ENCODE measurements at places on chromosomes 16 and 17.

- DNase-seq: no peak
These were observed 55.3 kb downstream of the PIGL start for GRCh38 chr17:16272111-16272840.

GRCh38 chr16:67922740-67923139, 8.9 kb downstream of the CTRL start:
- no peak for DNase-seq

DNA sequence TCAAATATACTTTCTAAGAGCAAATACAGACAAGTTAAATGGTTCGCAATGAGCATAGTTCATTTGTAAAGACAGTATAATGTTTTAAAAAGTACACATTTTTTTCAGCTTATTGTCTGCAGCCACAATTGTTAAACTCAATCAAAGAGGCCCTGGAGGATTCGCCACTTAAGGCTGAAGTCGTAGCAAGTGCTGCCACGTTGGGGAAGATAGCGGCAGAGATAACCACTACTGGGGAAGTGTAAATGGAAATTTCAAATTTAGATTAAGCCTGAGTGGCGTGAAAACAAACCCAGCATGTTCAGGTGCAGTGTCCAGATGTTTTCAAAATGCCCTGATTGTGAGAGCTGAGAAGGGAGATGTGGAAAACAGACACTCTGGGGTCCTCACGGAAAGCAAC, 8.4 kb downstream of the PMP22 start:
- DNase-seq: no peak

GRCh38 chr17:31390426-31390747, 1.1 kb upstream of the RAB11FIP4 start:
- DNase-seq: no peak

GRCh38 chr16:12063004-12063395, 86.5 kb downstream of the SNX29 start:
- no peak for DNase-seq

DNA sequence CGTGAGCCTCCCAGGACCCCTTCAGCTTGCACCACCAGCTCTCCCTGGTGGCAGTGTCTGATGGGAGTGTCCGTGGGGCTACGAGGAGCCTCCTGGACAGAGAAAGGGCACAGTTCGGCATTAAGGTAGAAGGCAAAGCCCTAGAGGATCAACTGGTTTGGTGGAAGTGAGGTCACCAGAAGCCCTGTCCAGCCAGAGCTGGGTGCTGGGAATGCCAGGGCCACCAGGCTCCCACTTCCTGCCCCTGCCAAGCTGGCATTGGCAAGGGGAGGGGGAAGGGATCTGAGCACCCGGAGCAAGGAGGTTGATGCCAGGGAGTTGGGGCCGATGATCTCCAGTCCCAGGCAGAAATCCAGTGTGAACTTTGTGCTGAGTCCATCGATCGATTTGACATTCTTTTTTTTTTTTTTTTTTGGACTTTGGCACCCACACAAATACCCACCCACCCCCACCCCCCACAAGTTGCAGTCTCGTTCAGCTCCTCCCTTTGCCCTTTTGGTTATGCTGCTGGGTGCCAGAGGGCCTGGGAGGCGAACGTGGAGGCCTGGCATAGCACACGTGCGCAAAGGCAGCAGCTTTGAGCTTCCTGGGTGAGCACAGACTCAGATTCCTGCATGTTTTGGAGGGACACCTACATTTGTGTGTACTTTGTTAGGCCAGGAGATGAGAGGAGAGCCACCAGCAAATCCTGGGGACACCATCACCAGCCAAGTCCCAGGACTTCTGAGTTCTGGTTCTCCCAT, 2.1 kb downstream of the NHERF1 start:
- no peak for DNase-seq

GRCh38 chr17:78142119-78142861, 3.9 kb upstream of the C17orf99 start:
- DNase-seq: no peak

DNA sequence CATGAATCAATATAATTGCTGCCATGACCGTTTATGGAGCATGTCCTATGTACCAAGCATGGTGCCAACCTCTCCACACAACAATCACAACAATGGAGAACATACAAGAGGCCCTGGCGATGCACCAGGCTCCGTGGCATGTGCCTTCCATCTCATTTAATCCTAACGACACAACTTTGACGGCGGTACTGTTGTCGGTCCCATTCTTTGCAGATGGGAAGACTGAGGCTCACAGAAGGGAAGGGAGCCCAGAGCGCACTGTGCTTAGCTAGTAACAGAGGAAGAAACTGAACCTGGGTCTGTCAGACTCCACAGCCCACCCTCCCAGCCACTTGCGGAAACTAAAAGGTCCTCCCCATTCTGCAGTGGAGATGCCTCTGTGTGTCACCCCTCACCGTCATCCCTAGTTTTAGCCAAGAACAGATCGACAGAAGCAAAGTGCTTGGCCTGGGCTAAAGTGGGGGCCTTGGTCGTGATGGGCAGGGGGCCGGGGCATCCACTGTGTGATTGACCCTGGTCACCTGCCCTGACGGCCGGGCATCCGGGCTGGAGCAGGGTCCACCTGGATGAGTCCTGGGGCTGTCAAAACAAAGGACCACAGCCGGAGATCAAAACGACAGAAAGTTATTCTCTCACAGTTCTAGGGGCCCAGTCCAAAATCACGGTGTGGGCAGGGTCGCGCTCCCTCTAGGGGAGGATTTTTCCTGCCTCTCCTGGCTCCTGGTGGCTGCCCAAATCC, 183.9 kb downstream of the C16orf95 start:
- no peak for DNase-seq

DNA sequence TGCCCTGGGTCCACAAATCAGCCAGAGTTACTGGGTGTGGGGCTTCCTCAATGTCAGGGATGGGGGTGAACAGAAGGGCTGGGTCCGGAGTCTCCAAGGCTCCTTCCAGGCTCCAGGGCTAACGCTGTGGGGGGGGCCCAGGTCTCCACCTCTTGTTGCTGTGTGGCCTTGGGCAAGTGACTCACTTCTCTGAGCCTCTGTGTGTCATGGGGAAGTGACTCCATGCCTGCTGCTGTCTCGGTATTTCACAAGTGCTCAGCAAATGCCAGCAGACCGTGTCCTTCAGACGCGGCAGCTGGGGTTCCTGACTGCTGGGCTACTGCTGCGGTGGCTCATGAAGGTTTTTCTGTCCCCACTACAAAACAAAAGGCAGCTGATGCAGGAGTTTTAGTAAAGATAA, 26.6 kb downstream of the JPH3 start:
- no peak for DNase-seq

GRCh38 chr16:88806491-88807111, 3.0 kb downstream of the CDT1 start:
- no peak for DNase-seq

- no peak for DNase-seq
These were observed 3.2 kb downstream of the DNAAF8 start for GRCh38 chr16:4737545-4737944.

DNA sequence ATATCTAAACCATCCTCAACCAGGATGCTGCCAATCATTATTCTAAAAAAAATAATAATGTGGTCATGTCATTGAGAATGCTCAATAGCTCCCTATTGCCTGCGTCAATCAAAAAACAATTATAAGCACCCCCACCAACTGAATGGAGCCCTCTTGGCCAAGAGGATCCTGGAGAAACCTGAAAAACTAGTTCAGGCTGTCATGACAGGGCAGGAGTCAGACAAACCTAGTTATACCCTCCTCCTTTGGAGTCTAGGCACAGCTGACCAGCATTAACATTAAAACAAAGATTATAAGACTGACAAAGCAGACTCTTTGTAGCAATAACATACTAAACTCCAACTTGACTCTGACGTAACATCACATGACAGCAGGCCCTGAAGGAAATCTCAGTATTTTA, 119.2 kb upstream of the CCL2 start:
- no peak for DNase-seq

DNA sequence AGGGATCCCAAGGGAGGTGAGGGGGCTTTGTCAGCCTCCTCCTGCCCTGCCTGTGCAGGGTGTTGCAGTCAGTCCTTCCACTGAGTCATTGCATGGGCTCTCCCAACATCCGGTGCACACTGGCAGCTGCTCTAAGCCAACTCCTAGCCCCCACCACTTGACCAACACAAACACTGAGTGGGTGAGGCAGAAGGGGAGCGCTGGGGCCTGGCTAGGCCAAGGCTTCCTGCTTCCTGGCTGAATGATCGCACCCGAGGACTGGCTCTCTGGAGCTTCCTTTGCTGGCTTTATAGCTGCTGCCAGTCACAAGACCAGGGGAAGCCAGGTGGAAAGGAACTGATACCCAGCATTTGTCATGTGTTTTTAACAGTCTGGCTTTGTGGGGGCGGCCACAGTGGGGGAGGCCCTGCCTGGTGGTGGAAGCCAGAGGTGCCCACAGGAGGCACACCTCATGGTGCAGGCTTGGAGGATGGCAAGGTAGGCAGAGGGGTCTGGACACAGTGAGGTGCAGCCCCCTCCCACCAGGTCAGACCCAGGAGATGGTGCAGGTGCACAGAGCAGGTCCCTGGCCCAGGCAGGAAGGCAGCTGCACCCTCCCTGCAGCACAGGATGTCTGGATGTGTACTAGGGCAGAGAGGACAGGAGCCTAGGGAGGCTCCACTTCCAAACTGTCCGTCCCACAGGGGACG, 6.8 kb downstream of the MPG start:
- DNase-seq: peak; percentile 38

- DNase-seq: no peak
These were observed 113.9 kb downstream of the BANP start for GRCh38 chr16:88064889-88065746.

DNA sequence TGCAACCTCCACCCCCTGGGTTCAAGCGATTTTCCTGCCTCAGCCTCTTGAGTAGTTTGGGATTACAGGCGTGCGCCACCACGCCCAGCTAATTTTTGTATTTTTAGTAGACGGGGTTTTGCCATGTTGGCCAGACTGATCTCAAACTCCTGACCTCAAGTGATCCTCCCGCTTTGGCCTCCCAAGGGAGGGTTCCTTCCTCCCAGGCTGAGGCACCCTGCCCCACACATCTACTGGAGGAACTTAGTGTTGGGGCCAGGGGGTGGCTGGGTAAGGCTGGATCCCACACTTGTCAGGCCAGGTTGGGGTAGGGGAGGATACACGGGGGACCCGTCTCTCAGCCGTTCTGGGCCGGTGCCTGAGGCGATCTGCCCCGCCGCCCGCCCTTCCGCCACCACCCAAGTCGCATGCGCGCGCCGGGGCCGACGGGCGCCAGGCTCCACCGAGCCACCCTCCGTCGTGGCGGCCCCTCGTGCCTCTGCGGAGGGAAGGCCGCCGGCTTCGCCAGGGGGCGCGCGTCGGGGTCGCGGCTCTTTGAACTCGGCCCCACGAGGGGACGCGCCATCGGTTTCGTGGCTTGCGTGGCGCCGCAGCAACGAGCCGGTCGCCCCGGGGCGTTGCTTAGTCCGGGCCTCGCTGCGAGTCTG, 15.9 kb downstream of the GRB7 start:
- DNase-seq: peak; percentile 35

DNA sequence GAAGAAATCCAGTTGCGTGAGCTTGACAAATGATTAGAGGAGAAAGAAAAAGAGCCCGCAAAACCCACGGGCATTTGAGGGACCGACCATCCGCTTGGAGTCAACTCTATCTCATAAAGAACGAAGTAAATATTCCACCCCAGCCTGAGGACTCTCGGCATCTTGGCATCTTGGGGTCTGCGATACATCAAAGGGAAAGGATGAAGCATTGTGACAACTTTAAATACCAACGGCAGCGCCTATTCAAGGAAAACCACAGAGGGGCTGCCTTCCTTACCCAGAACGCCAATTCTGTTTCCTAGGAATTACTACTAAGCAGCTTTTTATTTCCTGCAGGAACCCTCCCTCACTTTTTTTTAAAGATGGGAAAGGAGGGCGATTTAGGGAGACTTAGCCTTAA, 152.2 kb downstream of the FOXL1 start:
- no peak for DNase-seq

- no peak for DNase-seq
These were observed 113.4 kb upstream of the RCVRN start for GRCh38 chr17:10018461-10018891.

GRCh38 chr16:87233928-87234327, 83.3 kb downstream of the C16orf95 start:
- DNase-seq: no peak

Data from activated naive CD8-positive, alpha-beta T cell treated with anti-CD3 and anti-CD28 coated beads, Interleukin-2, amount 50 U/mL, for 16 hours (primary cell).